ENCODE measurements at places on chromosomes 2 and 18. TPM values are rescaled to one million over a fixed set of nuclear protein-coding genes. Genes with fewer than 3 reads are reported as not detected.
A peak's percentile ranks its signal among the peaks of the same experiment; 100 is the strongest.

ABCB11 gene
- not detected for total RNA-seq

GRCh38 chr2:217011576-217011975, 151.7 kb upstream of the TNP1 start:
- no peak for DNase-seq

DNA sequence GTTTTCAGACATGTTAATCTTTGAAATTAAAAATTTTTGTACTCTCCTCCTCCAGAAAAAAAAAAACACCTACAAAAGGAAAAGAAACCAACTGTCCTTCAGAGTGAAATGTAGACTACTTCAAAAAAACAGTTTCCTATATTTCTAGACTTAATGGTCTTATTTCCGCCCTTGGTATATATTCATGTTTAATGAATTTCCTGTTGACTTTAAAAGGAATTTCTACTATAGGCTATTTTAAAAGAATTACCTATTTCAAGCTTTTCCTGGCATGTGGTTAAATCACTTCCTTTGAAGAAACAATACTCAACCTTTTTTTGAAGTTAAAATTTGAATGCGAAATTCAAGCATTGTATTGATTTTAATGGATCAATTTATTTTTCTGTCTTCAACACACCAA, 29.2 kb downstream of the GULP1 start:
- DNase-seq: no peak

- DNase-seq: peak; percentile 64
These were observed 584 bp downstream of the AAK1 start for GRCh38 chr2:69642709-69643601.

DNA sequence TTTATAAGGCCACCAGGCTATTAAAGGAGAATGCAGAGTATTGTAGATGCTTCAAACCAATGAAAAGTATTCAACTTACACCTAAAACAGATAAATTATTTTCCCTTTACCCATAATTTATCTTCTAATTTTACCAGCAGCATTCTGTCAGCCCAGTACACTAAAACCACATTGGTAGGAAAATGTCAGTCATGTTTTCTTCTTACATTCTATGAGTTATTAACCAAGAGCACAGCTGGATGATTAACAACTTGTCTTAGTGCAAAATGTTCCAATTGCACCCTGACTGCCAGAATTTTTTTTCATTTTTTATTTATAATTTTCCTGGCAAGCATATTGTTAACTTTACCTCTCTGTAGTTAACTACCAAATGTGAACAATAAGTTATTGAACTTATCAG, 79.0 kb upstream of the WDR75 start:
- DNase-seq: no peak

GFPT1 gene
- total RNA-seq: 17.2 TPM

DNA sequence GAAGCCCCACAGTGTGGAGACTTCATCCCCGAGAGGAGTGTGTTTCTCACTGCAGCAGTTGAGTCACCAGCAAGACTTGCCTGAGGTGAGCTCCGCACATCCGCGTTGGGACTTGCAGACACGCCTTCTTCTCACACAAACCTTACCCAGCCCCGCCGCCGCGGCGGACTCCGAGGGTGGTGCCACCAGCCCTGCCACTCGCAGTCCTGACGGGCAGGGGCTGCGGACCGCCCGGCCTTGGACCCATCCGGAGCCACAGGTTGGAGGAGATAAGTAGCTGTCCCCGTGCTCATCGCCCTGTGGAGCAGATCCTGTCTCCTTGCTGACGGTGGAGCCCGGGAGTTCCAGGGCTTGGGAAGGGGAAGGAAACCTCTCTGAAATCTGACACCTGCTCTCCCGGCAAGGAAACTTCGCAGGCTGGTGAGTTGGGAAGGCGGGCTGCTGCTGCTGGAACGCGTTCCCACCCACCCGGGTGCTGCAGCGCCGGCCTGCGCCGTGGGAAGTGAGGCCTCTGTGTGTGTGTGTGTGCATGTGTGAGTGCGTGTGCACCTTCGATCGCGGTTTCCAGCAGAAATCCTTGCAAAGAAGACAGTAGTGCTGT, at the start of gene RAB27B:
Gene RAB27B (plus strand): TSS at position 197 of the 601 bp plus-strand sequence. CDS start 49,109 bp downstream, outside the sequence.
- peak; percentile 75 for DNase-seq

IGFBP2 gene
- 10.9 TPM for total RNA-seq

DNA sequence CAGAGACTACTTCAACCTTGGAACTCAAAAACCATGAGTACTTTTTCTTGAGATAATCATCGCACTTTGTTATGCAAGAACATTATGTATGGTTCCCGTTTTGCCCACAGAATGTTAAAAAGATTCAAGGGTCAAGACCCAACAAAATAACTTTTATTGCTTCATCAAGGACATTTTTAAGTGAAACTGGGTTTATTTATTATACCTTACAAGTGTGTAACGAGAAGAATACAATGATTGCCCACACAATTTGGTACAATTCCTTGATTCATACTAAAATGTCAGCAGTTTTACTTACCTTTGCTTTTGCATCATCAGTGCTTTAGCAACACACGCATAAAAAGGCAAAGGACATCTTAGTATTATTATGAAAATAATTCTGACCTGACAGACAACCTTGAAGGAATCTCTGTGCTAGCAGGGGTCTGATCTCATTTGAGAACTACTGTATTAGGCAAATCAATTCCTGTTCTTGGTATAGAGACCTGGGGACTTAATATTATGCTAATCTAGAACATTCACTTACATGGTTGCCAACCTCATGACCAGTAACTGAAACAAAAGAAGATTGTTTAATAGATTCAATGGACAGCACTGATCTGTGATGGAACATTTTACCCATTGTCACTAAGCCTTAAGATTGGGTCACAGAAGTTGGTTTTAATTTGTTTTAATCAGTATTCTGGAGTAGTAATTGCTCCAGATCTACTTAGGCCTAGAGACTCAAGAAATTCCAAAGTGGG, 16.2 kb downstream of the CCDC88A start:
- DNase-seq: no peak

- DNase-seq: no peak
These were observed 78.0 kb upstream of the DNMT3A start for GRCh38 chr2:25419678-25420242.

GRCh38 chr18:27314996-27315395, 129.9 kb upstream of the CHST9 start:
- no peak for DNase-seq

- DNase-seq: peak; percentile 54
These were observed 22.5 kb upstream of the ACVR1 start for GRCh38 chr2:157898591-157898996.

METTL21A gene
- 18.8 TPM for total RNA-seq

POMC gene
- 5.0 TPM for total RNA-seq

SULT1C4 gene
- not detected for total RNA-seq

ALPP gene
- total RNA-seq: not detected

- DNase-seq: no peak
These were observed 242.6 kb upstream of the TCF4 start for GRCh38 chr18:55830544-55830943.

DNA sequence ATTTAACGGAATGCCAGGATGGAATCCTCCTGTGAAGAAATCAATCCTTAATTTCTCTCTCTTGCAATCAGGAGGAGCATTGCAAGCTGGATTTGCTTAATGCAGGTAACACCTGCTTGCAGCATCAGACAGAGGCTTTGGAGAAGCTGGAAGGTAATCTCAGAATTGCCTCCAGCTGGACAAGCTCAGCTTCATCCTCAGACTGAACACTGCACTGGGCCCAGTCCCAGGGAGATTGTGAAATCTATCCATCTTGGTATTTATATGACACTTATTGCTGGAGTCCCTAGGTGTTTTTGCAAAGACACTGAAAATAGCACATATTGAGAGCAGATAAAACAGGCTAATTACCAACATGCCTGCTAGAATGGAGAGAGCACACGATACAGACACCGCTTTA, 179.4 kb upstream of the SESTD1 start:
- DNase-seq: no peak

DNA sequence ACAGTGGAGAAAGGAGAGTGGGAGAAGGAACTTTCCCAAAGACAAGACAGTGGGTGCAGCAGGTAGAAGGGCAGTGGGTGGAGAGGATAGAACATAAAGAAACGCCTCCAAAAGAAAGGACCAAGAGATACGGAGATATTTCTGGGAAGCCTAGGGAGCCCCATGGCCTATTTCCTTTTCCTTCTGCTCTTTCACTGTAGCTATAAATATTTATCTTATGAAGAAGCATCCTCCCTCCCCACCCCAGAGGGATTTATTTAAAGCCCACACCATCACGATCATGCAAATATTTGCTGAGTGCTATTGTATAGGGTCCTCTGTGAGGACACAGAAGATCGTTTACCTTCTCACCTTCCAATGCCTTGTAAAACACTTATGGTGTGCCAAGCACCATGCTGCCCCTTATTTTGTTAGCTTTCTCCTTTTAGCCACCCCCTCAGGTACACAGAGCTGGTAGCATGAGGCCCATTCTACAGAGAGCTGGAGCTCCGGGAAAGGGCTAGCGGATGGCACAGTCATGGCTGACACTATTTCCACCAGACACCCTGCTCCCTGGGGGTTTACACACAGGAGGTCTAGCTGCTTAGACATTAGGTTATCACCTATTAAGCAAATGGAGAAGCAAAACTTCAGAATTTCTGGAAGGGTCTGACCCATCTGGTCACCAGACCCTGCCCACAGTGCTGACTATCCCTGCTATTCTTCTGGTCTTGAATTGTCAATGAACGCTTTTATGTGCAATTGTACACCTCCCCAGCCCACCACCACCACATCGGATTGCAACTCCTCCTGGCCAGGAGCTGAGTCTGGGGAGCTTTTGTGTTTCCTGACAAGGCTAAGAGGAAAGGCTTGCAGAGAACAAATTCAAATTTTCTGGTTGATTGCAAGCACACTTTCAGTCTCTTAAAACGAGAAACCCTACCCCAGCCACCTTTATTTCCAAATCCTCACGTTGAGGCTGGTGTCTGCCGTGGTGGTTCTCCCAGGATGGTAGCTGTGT, 91.8 kb upstream of the KLF7 start:
- DNase-seq: no peak

GKN2 gene
- not detected for total RNA-seq

R3HDM1 gene
- total RNA-seq: 52.5 TPM

DNA sequence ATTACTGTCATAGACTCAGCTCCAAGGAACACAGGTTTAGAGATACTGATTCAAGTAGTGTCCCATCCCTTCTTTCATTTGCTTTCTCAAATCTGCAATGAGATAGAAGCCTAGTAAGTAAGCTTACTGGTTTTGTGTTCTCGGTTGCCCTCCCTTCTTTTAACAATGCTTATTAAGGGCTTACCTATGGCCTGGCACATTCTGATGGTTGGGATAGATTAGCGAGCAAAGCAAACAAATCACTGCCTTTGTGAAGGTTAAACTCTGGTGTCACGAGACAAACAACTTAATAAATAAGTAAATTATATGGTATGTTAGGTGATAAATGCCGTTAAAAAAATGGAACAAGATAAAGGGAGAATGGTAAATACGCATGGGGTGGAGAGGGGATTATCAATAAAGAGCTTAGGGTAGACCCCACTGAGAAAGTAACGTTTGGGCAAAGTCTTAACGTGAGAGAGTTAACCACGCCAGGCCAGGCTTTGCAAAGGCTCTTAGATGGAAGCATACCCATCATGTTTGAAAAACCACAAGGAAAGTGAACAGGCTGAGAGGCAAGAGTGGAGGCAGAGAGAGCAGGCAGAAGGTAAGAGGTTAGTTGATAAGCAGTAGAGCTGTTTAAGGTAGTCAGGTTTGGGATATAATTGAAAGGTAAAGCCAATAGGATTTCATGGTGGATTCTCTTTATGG, 31.0 kb downstream of the EIF2AK3 start:
- DNase-seq: no peak

- no peak for DNase-seq
These were observed 558.8 kb upstream of the CHAC2 start for GRCh38 chr2:53208815-53209214.

DNA sequence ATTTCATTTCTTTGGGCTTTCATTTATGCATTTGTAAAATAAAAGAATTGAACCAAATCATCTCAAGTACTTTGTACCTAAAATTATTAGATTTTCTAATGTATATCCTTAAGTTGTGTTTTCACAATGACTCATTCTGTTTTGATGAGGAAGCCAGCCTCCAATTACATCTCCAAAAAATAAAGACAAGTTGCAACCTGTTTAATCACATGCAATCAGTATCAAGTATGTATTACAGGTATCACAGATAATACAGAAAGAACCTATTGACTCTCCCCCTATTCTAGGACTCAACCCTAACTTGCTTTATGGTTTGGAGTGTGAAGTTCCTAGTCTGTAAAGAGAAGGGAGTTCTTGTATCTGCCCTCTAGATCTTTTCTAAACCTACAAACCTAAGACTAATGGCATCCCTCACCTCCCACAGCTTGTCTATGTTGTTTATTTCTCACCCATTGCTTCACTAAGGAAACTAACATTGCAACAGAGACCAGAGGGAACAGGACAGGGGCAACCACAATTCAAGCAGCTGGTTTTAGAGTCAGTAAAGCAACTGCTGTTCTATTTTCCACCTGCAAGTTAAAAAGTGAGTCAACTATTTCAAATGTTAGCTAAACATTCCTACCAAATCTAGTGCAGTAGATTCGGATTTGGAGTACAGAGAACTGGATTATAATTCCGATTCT, 141.1 kb upstream of the ETAA1 start:
- no peak for DNase-seq

DNA sequence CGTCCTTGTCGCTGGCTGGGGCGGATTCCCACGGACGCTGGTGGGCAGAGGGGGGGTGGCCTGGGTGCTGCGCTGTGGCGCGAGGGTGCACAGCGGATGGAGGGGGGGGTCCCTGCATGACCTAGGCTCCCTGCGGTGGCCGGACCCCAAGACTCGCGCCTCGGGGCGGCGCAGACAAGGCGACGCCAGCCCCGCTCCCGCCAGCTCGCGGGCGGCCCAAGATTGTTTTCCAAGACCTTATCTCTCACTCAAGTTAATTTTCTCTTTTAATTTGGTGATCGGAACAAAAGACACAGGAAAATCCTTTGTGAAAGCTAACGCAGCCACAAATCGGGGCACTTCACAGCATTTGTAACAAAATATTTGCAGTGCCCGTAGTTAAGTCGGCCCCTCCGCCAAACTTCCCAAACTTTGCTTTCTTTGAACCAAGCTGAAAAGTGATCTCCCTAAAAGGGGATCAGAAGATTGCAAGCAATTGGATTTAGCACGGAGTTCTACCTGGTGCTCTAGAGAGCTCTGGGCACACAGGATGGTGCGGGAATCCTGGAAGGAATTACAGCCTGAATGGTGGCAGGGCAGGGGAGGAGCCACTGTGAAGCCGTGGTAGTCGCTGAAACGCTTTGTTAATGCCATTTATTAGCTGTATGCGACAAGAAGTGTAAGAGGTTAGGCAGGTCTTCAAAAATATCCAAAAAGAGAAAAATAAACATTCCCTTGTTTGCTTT, 4.8 kb upstream of the ID2 start:
- DNase-seq: no peak

DNA sequence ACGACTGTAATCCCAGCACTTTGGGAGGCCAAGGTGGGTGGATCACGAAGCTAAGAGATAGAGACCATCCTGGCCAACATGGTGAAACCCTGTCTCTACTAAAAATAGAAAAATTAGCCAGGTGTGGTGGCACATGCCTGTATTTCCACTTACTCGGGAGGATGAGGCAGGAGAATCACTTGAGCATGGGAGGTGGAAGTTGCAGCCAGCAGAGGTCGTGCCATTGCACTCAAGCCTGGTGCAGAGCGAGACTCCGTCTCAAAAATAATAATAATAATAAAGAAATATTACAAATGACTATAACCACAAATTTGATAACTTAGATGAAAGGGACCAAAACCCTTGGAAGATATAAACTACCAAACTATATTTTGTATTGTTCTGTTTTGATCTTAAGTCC, 226.3 kb upstream of the GULP1 start:
- DNase-seq: no peak

Data from activated CD4-positive, alpha-beta T cell treated with anti-CD3 and anti-CD28 coated beads, Interleukin-2, amount 10 ng/mL, durations not matched to agents 7 days and 5 days (primary cell).